Activated CD4-positive, alpha-beta T cell treated with anti-CD3 and anti-CD28 coated beads for 1 hour (primary cell): ENCODE measurements at places on chromosomes 4 and X.

DNA sequence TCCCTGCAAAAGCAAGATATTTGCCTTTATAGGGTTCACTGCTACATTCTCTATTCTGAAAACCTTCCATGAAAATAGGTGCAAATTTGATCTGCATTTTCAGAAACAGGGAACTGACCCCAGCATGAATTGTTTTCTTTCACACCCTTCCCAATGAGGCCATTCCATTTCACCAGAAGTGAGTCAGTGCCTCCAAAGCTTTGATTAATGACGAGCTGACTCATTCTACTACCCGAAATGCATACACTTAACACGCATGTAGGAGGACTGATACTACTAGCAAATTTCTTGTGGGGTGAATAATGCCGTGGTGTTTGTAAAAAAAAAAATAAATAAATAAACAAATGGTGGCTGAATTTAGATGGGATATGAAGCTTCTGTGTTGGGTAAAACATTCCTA lies 146.9 kb upstream of the FGF13 start:
- no peak for DNase-seq

GRCh38 chr4:113328514-113328913 lies 279.1 kb downstream of the ANK2 start:
- DNase-seq = no peak

DNA sequence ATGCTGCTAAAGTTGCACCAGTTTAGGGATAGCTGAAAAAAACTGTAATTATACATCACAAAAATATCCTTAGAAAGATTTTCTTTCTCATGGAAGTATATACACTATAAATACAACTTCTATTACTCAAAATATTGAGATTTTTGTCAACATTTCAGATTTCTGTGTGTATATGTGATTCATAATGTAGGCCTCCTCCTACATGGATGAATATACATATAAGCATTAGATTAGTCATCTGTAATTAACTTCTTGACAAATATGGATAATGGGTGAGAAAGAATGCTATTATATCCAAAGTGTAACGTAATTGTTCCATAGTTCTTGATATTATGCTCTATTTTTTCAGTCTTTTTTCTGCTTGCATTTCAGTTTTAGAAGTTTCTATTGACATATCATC lies 124.9 kb downstream of the CBLL2 start:
- DNase-seq = no peak

DNA sequence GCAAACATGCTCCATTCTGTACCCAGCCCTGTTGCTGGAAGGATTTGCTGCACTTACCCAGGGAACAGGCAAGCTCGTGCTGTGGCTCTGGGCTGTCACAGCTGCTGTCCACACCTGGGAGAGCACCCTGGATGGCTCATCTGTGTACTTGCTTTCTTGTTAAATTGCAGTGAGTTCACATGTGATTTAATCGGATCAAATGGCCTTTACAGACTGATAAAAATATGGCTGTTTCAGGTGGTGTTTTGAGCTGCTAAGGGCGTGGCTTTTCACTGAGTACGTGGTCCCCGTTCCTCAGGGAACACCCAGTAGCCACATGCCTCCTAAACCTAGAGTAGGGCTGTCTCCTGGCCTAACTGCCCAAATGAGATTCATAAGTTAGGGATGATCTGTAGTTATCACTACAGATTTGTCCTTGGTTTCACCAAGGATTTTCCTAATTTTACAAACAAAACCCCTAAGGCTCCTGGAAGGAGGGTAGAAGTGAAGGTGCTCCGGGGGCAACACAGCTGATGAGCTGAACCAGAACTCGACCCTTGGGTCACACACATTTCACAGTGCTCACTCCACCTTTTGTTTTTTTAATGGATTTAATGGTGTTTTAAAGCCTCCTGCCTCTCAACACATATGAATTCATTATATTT lies 13.7 kb downstream of the KLKB1 start:
- no peak for DNase-seq

- DNase-seq = no peak
Observed at GRCh38 chr4:184958127-184958922, 60.0 kb upstream of the HELT start.

GRCh38 chr4:80183250-80184052 lies 13.9 kb upstream of the PRDM8 start:
- no peak for DNase-seq

- no peak for DNase-seq
Observed at GRCh38 chr4:17595471-17596005, 18.5 kb downstream of the LAP3 start.

- DNase-seq = no peak
Observed at GRCh38 chrX:15664487-15665444, at the start of gene CLTRN. CLTRN (minus strand) TSS chrX:15664805; CDS start chrX:15664775, 30 bp downstream.

- DNase-seq = no peak
Observed at GRCh38 chrX:109347632-109348031, 134.3 kb downstream of the GUCY2F start.

DNA sequence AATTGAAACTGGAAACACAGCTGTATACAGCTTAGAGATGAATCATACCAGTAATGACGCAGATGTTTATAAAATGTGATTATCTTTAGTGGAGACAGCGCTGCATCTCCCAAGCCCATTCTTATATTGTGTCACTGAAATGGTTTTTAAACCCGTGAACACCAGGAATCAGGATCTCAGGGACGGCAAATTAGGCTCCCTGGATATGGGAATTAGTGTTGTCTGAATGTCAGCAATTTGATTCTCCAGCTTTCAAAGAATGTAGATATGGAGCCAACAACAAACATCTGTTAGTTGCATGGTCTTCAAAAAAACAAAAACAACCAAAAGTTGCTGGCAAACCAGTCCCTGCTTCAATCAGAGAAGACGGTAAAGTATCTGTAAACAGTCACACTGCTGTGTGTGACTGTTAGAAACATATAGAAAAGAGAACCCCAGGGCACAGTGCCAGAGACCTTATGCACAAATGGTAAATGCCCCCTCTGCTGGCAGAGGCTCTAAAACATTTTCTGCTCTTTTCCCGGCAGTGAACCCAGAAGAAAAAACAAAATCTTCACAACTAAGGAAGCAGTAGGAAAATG lies 351.9 kb upstream of the FTHL17 start:
- no peak for DNase-seq

GRCh38 chr4:27149541-27150212 lies 289.0 kb downstream of the STIM2 start:
- no peak for DNase-seq

GRCh38 chrX:133741303-133741702 lies 244.1 kb downstream of the GPC3 start:
- no peak for DNase-seq

GRCh38 chr4:34091451-34091850 lies 2152.9 kb downstream of the ARAP2 start:
- no peak for DNase-seq

GRCh38 chr4:105150503-105150902 lies 3.8 kb downstream of the TET2 start:
- DNase-seq = no peak

DNA sequence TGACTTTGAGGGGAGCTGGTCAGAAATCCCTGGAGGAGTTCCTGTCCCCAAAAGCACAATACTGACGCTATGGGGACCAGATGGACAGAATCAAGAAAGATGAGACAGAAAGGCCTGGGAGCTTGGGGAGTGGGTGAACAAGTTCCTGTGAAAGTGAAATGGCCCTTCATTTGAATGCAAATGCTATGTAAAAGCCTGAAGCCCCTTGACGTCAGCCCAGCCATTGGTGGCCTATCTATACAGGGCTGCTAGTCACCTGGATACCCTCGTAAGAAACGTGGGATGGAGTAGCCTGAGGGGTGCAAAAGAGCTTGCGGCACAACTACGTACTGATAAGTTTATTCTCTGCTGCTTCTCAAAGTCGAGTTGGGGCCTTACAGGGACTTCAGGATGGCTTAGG lies at the start of gene CDX4:
CDX4 (plus strand) TSS at position 223 of the 400 bp plus-strand sequence. CDS start 201 bp downstream, outside the sequence.
- DNase-seq = no peak

DNA sequence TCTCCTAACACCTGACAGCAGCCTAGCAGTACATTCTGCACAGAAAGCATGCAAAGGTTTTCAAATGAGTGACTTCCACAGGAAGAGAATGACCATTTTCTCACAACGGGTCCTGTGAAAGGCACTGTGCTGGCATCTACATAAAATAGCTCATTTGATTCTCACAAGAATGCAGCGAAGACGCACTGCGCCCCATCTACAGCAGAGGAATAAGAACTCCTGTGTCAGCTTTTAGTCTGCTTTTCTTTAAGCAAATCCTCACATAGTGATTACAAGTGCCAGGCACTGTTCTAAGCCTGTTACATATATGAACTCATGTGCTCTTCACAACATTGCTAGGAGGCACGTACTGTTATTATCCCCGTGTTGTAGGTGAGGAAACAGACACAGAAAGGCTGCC lies 62.5 kb downstream of the AFAP1 start:
- DNase-seq = no peak

DNA sequence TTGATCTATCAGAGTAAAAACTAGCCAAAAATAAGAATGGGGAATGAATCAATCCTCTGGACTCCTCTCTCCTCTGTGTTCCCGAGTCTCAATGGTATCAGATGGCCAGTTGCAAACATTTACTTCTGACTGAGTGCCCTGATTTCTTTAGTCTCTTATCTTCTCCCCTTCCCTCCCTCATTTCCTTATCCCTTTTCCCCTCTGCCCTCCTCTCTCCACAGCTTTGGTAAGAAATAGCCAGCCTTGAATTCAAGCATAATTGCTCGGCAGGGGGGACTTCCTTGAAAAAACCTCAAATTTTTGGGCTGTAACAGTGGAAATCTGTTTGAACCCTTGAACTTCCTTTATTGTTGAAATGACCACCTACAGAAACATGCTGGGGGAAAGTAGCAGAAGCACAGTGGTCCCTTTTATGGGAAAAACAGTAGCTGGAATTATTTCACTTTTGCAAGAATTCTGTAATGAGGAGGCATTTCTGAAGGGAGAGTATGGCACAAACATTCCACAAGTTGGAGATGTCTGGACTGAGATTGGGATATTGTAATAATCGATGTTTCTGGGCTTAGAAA lies 40.3 kb downstream of the NHS start:
- no peak for DNase-seq

GRCh38 chr4:169080981-169081380 lies 70.9 kb upstream of the CBR4 start:
- no peak for DNase-seq

- DNase-seq = peak; percentile 17
Observed at GRCh38 chrX:54042609-54043021, 1.7 kb downstream of the PHF8 start.

GRCh38 chrX:68944211-68944610 lies 115.4 kb downstream of the EFNB1 start:
- DNase-seq = no peak

DNA sequence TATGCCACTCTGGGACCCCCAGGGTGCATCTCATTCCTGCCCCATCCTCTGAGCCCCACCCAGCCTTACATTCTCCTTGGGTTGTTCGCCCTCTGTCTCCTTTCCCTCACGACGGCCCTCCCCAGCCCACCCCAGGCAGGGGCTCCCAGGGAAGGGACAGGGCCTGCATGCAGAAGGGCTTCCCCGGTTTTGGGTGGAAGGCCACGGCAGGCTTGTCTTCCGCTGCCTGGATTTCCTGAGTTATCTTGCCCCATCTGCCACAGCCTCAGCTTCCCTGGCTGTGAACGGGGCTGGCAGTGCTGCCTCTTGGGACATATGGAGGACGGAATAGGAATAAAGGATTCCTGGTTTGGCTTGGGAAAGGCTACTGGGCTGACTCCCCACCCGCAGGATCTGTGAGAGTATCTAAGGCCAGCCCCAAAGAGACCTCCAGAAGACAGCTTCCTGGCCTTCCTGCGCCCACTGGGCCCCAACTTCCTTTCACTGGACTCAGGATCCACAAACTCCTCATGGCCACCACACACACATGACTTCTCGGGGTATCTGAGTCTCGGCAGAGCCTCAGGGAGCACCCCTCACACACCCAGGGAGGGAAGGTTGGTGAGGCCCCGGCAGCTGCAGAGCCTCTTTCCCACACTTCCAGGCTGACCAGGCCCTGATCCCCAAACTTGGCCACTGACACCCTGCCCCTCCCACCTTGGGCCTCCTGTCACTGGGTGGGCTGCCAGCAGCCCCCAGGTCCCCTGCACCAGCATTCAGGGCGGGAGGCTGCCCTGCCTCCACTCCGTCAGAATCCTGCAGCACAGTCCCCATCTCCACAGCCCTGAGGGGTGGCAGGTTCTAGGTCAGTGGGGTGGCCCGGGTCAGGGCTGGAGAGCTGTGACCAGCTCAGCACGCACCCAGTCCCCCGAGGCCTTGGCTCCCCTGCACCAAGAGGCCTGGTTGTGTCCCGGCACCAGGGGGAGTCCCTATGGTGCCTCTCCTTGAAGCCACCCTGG lies 3.5 kb upstream of the MXD4 start:
- no peak for DNase-seq

GRCh38 chrX:43876680-43877079 lies 5.6 kb downstream of the MAOB start:
- no peak for DNase-seq

DNA sequence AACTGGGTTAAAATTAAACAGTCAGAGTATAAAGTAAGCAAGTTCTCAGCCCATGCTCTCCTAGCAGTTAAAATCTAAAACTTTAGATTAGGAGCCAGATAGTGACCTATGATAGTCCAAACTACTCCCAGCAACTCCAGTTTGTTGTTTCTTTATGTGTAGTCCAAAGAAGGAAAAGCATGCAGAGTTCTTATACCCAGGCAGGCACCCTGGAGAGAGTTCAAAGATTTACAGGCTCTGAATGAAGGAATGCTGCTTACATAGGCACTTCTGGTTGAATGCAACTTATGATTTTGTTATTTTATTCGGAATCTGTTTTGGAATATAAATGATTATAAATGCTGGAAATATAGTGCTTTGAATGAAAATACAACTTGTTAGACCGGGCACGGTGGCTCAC lies 67.2 kb downstream of the GPAT3 start:
- DNase-seq = no peak

DNA sequence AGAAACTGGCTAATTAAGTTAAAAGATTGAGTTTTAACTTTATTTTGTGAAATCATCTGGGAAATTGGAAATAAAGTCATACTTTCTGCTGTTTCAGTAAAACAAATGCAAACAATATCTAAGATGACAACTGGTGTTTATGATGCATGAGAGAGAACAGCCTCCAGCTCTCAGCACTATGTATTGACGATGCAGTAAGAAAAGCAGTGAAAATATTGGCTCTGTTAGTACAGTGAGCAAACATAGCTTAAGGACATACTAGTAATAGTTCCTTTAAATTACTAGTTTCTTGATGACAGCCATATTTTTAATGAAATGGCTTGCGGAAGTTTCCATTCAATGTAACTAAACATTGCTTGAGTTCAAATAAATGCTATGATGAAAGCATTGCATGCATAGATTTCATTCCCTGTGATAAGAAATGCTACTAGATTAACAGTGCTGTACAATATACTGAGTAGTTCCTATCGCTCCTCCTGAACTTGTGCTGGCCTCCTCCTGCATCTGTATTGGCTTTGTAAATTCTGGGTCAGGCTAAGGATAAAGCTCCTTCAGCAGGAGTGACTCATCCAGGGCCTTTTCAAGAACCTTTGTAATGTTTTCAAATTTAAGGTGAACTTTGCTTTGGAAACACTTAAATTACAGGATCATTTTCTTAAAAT lies 11.6 kb downstream of the ARHGAP24 start:
- DNase-seq = no peak

- DNase-seq = no peak
Observed at GRCh38 chr4:110663738-110664444, 41.0 kb upstream of the PITX2 start.
